ENCODE measurements at places on chromosomes 5 and 9. TPM values are rescaled to one million over a fixed set of nuclear protein-coding genes. Genes with fewer than 3 reads are reported as not detected.

Gene ORM2
- not detected for total RNA-seq

Gene SAPCD2
- total RNA-seq = 5.5 TPM

Gene INSL4
- not detected for total RNA-seq

Gene FOXB2
- total RNA-seq = not detected

Gene C5orf52
- total RNA-seq = not detected

Gene CEL
- 0.28 TPM for total RNA-seq

Gene LCN1
- total RNA-seq = 0.66 TPM

Measured in endothelial cell of coronary artery (primary cell).